Stimulated activated CD4-positive, alpha-beta T cell treated with anti-CD3 and anti-CD28 coated beads, TNF-alpha, amount 100 ng/mL, for 4 hours (primary cell): ENCODE measurements at places on chromosomes 12 and 14.

DNA sequence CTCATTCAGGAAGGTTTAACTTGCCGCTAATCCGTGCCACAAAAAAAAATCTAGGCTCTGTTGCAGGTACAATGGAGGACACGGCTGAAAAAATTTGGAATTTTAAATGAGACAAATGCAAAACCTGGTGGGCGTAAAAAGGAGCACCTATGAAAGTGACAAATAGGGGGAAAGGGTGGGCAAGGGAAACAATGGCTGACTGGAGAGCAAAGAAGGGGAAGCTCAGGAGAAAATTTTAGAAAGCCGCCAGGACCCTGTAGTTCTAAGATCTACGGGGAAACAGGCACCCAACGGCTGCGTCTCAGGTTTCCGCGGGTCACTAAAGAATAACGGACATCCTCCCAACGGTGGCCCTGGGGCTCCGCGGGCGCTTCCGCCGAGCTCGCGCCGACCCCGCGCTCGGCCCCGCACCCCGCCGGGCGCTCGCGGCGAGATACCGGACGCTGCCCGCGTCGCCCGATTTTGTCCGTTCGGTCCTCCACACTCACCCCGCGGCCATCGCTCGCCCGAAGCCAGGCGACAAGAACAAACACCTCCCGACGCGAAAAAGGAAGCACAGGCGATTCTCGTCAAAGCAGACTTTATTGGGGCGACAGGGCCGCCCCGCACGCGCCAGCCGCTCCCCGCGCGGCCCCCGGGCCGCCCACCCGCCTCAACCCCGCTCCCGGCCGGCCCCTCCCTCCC is 1.1 kb upstream of the YY1 start:
- no peak for DNase-seq

DNA sequence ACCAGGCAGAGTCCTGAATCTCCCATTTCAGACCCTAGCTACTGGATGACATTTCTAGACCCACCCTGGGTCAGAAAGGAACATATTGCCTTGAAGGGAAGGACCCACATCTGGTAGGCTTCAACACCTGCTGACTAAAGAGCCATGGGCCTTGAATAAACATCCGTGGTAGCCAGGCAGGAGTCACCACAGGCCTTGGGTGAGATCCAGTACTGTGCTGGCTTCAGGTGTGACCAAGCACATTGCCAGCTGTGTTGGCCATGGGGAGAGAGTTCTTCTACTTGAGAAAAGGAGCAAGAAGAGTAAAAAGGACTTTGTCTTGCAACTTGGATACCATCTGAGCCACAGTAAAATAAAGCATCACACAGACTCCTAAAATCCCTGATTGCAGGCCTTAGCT is 332.6 kb downstream of the SLC16A7 start:
- no peak for DNase-seq

DNA sequence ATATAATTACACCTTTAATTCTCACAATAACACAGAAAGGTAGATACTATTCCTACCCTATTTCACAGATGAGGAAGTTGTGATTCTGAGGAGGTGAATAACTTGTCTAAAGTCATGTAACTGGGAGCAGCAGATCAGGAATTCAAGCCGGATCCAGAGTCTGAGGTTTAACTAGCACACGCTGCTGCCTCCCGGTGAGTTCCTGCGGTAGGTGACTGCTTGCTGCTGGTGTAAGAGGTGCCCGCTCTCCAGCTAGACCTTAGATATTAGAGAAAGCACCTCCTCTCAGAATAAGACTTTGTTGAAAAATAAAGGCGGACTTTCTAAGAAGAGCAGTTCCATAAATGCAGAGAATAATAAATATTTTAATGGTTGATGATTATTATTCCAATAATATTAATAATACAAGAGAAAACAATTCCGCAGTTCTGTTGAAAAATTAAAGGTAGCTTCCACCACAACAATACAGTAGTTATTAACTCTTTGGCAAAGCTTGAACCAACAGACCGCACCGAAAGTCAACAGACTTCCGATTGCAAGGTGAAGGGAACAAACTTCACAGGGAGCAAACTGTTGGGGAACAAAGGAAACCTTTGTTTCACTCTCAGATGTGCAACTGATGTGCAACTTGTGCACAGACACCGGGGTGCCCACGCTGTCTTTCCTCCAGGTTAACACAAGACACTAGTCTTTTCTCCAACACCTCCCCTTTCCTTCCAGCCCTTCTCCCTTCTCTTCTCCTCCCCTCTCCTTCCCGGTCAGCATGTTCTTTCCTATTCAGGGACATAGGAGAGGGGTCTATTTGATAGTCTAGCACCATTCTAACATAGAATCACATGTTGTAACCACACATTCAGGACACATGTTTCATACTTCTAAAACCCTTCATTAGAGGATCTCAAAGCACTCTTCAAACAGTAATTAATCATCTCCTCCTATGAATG is 73.2 kb upstream of the EGLN3 start:
- no peak for DNase-seq

DNA sequence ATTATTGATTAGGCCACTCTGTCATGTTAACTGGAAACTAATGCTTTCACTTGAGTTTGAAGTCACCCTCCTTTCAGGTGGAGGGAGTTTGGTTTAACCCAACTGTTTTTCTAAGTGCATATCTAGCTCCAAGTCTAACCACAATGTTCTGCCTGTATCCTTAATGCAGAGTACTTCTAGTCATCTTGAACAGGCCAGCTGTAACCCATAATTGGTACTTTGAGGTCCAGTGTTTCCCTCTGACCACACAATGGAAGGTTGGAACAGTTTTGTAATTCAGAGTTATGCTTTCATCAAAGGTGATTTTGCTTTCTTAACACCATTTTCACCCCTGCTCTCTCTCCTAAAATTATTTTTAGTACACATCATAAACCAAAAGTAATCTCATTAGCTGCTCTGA is 237.2 kb upstream of the DCN start:
- DNase-seq, result no peak

GRCh38 chr12:54356228-54356627 is 8.1 kb downstream of the GPR84 start:
- DNase-seq, result no peak

- DNase-seq, result no peak
Measured at GRCh38 chr14:90087433-90087832, 25.6 kb downstream of the KCNK13 start.

GRCh38 chr12:77049767-77050353 is 15.5 kb downstream of the E2F7 start:
- DNase-seq, result no peak

- no peak for DNase-seq
Measured at GRCh38 chr14:90114554-90114953, 52.8 kb downstream of the KCNK13 start.

GRCh38 chr12:5586201-5586600 is 154.3 kb downstream of the NTF3 start:
- no peak for DNase-seq

- DNase-seq, result no peak
Measured at GRCh38 chr12:109462868-109463692, 14.0 kb downstream of the KCTD10 start.

GRCh38 chr12:25687226-25687625 is 134.1 kb upstream of the LMNTD1 start:
- no peak for DNase-seq
